ENCODE measurements at places on chromosomes 1 and 21. TPM values are rescaled to one million over a fixed set of nuclear protein-coding genes. Genes with fewer than 3 reads are reported as not detected.

BMP8B gene
- polyA plus RNA-seq: 0.08 TPM

GRCh38 chr21:39051588-39051949 is 131.7 kb downstream of the PSMG1 start:
- DNase-seq: no peak

GRCh38 chr21:24759348-24760075 is 847.8 kb downstream of the MRPL39 start:
- no peak for DNase-seq

GRCh38 chr1:181128592-181129497 is 40.3 kb downstream of the IER5 start:
- no peak for DNase-seq

DNA sequence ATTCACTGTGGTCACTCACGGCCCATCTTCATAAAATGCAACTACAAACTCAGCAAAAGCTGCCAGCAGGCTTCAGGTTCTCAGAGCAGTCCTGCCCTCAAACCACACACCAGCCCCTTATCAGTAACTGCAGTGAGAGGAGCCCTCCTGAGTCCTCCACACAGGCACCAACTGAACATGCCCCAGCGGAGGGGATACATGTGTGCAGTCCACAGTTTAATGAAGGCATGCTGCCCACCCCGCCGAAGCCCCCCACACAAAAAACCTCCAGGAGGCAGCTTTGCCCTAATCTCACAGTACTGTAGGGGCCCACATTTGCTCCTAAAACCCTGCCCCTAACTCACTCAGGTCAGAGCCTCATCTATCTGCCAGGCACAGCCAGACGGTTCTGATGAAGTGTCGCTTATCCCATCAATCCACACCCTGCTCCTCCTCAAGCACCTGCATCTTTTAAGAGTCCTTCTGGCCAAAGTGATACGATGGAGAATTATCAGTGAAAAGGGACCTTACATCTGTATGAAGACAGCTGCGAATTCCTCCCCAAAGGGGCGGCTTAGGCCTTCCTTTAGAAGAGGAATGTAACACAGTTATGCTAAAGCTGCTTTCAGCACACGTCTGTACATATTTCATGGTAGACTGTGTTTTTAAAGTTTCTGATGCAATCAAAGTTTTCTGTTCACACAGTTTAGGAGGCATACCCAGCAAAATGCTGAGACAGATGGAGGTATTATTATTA is 3.5 kb downstream of the ABCB10 start:
- no peak for DNase-seq

AIRE gene
- 0.03 TPM for polyA plus RNA-seq

Measured in heart left ventricle (tissue), 16 donors.